CD4-positive, alpha-beta T cell treated with Interleukin-1 beta for 1 hour (primary cell): ENCODE measurements at places on chromosomes 3 and 15.

GRCh38 chr3:102926618-102927017 is 491.8 kb downstream of the ZPLD1 start:
- no peak for DNase-seq

DNA sequence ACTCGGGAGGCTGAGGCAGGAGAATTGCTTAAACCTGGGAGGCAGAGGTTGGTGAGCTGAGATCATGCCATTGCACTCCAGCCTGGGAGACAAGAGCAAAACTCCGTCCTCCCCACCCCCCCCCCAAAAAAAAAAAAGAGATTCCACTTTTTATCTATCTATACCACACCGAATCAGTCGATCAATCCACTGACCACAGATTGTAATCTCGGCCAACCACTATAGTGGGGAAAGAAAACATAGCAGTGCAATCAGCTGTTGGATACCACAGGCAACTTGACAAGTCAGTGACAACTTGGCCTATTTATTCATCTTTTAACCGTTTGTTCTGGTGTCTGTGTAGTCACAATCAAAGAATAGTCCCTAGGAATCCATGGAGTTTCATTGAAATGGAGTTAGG is 299.2 kb downstream of the FHIT start:
- no peak for DNase-seq

GRCh38 chr15:38647683-38648082 is 83.1 kb upstream of the RASGRP1 start:
- no peak for DNase-seq

DNA sequence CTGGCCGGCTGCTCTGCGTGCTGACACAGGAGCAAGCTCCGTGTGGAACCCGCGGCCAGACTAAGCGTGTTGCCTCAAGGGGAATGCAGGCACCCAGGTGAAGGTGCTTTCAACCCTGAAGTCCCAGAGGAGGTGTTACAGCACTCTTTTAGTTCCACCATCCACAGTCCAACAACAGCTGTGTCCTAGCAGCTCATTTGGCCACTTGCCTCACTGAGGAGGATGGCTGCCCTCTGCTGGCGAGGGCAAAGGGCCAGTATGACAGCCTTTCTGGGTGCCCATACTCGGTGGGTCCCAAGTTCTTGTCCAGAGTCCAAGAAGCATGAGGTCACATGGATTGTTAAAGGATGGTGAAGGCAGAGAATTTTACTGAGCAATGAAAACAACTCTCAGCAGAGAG is 87.8 kb downstream of the C3orf85 start:
- DNase-seq: no peak

DNA sequence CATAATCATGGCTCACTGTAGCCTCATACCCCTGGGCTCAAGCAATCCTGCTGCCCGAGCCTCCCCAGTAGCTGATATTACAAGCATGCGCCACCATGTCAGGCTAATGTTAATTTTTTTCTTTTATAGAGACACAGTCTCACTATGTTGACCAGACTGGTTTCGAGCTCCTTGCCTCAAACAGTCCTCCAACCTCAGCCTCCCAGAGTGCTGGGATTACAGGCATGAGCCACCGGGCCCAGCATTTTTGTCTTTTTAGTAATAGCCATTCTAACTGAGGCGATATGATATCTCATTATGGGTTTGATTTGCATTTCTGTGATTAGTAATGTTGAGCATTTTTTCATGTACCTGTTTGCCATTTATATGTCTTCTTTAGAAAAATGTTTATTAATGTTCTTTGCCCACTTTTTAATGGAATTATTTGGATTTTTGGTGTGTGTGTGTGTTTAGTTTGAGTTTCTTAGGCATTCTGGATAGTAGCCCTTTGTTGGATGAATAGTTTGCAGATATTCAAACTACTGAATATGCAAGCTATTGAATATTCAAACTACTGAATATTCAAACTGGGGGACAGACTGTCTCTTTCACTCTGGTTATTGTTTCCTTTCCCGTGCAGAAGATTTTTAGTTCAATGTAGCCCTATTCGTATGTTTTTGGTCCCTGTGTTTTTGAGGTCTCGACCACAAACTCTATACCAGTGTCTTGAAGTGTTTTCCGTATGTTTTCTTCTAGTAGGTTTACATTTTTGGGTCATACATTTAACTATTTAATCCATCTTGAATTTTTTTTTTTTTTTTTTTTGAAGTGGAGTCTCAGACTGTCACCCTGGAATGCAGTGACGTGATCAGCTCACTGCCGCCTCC is 39.2 kb downstream of the CCDC66 start:
- DNase-seq: no peak

DNA sequence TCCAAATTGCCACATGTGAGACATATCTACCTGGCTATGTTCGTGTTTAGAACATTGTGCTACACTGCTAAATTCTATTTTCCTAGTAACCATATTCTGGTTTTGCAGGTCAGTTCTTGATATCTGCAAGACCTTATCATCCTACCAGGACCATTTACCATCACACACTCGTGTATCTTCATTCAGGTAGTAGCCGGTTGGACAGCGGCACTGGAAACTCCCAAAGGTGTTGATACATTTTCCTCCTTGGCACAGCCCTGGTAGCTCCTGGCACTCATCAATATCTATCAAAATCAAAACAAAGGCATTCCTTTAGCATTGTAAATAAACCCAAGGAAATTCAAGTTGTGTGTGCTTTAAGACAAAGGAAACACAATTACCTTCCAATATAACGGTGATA is 134.2 kb downstream of the DUT start:
- no peak for DNase-seq

DNA sequence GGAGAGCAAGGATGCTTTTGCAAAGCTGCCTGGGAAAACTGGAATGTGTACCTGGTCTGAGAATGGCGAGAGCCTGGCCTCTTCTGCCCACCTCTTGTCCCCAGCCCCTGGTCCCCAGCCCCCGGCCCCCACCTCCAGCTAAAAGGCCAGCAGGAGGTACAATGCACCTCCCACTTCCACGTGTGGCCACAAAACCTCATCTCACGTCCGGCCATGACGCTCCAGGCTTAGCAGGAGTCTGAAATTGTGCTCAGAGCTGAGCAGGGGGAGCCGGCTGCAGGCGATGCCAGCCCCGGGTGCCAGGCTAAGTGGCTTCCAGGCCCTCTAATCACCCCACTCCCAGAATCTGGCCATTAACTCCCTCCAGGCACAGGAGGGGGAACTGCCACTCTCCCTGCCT is 83.1 kb upstream of the PRR20G start:
- no peak for DNase-seq

DNA sequence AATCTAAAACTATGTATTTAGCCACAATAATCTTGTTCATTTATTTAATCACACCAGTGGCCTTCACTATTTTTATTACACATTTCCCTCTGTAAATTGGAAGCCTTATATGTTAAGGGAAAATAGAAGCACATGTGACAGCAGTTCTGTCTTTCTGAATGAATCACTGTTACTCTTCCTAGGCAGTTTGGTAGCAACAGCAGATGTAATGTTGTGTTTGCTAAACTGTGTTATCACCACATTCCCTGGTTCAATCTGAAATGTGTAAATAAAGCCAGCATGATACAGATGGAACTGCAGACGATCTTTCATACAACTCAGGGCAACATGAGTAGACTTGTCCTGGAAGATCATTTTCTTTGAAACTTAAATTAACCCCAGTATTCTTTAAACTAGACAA is 220.1 kb downstream of the MCTP2 start:
- DNase-seq: no peak

GRCh38 chr3:14761121-14761672 is 57.6 kb upstream of the FGD5 start:
- DNase-seq: no peak
